ENCODE measurements at places on chromosomes 2 and 18.
A peak's percentile ranks its signal among the peaks of the same experiment; 100 is the strongest.

DNA sequence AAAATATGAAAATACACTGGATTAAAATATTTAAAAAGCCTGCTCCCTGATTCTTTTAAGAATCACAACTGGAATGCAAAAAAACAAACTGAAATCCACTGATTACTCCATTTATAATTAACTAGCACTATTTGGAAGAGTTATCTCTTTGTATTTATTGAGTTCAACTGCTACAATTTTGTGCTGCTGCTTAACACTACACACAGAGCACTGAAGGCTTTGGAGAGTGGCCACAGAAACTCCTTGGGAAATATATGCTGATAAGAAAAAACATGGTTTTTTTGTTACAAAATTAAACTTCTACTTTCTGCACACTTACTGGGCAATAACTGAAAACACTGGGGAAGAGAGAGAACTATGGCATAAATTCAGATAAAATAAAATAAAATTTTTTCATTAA, 19.8 kb upstream of the BZW1 start:
- DNase-seq, result no peak

GRCh38 chr2:20333738-20334137, 16.9 kb downstream of the PUM2 start:
- DNase-seq, result no peak

GRCh38 chr2:62718225-62718822, 12.8 kb downstream of the EHBP1 start:
- no peak for DNase-seq

DNA sequence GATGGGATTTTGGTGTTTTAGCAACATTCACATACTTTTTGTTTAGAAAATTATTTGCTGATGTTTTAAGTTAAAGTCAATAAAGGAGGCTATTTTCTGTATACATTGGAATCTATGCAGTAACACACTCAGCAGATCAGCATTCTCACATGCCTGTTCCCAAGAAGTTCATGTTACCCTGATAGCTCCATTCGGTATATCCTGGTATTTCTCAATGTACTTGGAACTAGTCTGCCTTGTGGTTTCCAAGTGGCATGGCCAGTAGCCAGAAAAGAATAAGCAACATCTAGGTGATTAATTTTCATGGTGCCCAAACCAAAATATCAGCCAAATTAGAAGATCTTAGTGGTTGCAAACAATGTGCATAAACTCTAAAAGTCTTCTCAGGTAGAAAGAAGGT, 5.2 kb upstream of the NCAPH start:
- no peak for DNase-seq

GRCh38 chr18:56658261-56658660, 7.1 kb downstream of the WDR7 start:
- no peak for DNase-seq

- DNase-seq, result peak; percentile 47
Observed at GRCh38 chr2:54879598-54880332, 156.3 kb downstream of the EML6 start.

- no peak for DNase-seq
Observed at GRCh38 chr18:78994977-78995582, 15.5 kb downstream of the SALL3 start.

DNA sequence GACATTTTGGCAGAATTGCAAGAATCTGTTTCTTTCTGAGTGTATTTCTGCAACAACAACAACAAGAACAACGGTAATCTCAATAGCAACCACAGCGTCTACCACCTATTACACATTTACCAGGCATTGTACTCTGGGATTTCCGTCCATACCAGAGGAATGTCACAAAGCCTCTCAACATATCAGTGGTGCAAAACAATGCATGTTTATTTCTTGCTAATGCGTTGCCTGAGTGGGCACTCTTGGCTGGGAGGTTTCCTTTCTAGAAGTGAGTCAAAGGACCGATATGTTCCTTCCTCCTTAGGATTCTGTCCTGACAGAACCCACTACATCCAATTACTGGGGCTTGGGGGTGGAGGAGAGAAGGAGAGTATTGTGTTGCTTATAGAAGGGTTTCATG, 585.6 kb downstream of the TSN start:
- no peak for DNase-seq

DNA sequence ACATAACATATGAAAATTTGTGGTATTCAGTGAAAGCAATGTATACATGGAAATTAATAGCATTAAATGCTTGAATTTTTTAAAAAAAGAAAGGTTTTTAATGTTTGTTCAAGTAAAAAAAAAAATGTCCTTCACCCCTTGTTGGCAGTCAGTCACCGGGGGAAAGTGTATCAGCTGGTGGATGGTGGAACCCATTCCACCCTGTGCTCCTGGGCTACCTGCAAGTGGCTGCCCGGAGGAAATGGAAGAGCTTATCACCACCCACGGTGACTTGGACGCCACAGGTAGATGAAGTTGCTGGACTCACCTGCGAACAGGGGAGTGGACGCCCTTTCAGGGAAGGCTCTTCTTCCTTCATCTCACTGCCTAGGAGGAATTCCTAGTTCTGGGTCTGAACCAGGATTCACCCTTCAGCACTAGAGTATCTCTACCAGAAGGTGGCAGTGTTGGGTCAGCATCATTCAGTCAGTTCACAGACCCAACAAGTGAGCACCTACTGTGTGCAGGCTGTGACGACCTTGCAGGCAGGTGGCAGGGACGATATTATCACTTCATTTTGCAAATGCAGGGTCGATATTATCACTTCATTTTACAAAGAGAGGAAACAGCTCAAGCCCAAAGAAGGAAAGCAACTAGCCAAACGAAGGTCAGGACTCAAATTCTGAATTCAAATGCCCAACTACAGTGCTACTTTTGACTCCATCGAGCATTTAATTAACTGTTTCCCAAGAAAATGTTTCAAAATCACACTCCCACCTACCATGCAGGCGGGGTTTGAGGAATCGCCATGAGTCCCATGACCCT, 35.8 kb downstream of the CIB4 start:
- peak; percentile 34 for DNase-seq

DNA sequence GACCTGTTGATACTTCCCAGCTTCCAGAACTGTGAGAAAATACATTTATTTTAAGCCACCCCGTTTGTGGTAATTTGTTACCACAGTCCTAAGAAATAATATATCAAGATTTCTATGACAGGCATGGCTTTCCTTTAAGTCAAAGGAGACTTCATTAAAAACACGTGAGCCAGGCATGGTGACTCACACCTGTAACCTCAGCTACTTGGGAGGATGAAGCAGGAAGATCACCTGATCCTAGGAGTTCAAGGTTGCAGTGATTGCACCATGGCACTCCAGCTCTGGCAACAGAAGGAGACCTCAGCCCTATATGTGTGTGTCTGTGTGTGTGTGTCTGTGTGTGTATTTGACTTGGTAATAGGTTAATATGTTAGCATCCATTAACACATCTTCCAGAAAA, 69.8 kb upstream of the SCN7A start:
- DNase-seq, result no peak

DNA sequence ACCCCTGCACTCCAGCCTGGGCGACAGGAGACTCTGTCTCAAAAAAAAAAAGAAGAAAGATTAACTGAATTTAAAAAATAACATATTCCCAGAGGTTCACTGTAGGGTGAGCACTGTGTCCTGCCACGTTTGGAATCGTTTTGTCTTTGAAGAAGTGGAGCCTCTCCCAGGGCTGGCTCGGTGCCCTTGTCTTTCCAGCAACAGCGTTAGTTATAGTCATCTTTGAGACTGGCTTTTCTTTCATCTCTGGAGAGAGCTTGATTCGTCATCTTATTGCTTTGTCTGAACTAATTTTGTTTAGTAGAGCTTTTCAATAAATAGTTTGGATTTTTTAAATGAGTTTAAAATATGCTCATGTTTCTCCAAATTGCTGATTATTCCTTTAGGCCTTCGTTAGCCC, 50.5 kb downstream of the IMPA2 start:
- DNase-seq, result no peak

DNA sequence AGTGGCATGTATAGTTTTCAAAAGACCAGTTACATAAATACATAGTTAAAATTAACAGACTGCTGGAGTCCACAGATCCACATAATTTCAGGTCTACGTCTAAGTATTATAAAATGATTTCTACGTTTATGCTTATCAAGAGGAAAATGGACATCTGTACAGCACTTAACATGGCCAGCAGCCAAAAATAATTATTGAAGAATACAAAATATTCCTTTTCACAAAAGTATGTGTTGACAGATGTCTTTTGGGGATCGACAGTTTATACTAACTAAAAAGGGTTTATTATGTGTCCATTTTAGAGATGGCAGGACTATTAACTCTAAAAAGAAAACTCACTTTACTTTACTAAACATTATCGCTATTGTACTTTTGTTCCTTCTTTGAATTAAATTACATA, 112.9 kb upstream of the RNU4ATAC start:
- no peak for DNase-seq

All from NCI-H1092 treated with DMSO at 0.1 percent for 48 hours (cell line).